ENCODE measurements at places on chromosomes 2 and 18.

DNA sequence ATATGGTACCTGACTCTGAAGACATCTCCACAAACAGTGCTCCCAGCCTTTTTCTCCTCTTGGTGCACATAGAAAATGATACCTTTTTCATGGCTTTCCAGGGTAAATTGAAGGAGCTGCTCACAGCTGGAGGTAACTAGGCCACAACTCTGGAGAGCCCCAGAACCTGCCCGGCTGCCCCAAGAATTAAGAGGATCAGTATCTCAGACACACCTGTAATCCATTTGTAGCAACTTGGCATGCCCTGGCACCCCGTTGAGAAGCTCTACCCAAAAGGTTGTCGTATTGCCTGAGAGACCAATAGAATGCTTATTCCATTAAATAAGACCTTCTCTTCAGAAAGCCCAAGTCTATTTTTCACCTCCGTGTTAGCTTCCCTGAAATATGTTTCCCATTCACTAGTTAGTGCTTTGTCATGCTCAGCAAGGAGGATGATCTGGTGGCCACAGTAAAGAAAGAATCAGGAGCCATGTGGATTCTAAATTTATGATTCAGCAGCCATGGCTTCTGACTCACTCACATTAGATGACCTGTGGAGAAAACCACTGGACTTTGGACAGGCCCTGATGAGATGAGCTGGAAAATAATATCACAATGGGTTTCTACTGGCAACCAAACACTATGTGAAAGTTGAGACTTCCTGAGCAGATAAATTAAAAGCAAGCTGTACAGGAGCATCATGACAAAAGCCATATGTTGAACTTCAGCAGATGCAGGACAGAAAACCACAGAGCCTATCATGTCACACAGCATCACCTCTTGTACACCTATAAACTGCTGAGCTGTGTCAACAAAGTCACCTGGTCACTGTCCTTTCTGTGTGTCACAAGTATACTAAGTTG, 253.3 kb upstream of the OSR1 start:
- DNase-seq, result no peak

- DNase-seq, result no peak
Measured at GRCh38 chr2:232485348-232485756, 2.3 kb downstream of the ECEL1 start.

DNA sequence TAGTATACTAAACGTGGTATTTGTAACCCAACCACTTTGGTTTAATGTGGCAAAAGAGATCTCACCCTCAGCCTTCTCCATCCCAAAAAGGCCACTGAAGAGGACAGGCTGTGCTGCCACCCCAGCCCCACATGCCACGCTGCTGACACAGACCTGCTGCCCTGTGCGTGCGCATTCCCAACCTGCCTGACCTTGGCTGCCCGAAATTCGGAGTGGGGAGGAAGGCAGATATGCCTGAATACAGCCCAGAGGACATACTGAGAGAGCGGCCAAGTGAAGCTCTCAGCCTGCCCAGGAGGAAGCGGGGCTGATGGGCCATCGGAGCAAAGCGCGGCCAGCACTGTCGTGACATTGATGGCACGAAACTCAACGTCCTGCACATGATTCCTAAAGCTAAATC, 70.0 kb downstream of the HDAC4 start:
- DNase-seq, result no peak

DNA sequence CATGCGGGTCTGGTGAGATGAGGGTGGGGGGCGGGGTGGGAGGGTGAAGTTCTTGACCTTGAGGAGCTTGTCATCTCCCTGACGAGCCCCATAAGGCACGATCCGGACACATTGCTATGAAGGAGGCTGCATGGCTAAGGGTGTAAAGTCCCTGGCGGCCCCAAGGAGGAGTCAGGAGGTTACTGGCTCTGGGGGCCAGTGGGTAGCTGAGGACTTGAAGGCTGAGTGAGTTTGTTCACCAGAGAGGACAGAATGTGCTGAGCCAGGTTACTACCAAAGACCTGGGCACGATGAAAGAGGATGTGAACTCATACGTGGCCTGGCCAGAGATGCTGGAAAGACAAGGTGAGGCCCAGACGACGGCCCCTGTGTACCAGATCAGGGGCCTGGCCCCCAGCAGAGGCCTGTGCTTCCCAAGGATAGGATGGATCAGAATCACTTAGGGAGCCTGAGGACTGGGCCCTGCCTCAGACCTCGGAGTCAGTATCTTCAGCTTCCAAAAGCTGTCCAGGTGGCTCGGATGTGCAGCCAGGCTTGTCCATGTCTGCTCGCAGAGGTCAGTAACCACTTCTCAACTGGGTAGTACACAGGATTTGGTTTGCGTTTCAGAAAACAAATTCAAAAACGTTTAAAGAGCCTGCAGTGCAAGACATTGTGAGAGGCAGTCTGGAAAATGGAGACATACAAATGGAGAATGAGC, 110.9 kb downstream of the RNF144A start:
- no peak for DNase-seq

DNA sequence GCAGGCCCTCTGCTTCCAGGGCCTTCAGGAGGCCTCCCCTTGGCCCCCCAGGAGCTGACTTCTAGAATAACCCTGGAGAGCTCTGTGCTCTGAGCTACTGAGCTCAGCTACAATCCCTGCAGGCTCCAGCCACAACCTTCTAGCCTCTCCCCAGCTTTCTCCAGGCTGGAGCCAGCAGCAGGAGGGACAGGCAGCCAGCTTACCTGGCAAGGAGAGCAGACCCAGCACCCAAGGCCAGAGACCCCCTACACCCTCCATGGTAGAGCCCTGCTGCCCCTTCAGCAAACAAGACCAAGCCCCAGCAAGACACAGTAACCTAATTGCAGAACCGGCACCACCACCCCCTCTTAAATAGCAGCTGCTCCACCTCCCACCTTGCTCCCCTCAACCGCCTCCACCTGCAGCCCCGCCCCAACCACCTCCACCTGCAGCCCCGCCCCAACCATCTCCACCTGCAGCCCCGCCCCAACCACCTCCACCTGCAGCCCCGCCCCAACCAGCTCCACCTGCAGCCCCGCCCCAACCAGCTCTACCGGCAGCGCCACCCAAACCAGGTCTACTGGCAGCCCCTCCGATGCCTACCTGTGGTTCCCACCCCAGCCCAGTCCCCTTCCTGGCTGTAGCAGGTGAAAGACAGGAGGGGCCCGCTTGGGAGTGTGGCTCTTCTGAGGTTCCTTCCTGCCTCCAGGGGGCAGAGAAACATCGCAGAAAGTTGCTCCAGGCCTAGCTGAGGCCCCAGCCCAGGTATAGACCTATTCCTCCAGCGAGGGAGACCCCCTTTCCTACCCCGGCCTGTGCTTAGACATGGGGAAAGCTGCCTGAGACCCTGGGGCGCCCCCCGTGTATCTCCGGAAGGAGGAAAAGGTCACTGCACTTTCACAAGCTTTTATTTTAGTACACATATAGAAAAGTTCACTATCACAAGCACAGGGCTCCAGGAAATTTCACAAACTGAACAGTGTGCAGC, at the start of gene ASTL:
TSS of gene ASTL (minus strand) at position 324 of the 967 bp plus-strand sequence. CDS start at position 258, 66 bp downstream.
- peak; percentile 46 for DNase-seq

DNA sequence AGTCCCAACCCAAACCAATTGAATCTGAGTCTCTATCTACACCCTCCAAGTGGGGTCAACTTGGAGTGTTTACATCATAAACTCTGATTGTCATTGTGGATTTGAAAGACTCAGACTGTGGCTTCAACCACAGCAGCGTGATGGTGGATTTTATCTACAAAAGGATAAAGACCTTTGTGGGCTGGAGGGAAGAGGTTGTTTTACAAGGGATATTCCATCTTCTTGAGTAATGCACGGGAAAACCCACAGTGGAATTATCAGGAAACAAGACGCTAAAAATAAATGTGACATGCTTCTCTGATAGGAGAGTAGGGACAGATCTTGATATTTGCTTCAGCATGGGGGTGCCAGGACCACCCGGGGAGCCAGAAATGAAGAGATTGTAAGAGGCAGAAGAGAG, 93.5 kb downstream of the LPIN1 start:
- DNase-seq, result no peak

DNA sequence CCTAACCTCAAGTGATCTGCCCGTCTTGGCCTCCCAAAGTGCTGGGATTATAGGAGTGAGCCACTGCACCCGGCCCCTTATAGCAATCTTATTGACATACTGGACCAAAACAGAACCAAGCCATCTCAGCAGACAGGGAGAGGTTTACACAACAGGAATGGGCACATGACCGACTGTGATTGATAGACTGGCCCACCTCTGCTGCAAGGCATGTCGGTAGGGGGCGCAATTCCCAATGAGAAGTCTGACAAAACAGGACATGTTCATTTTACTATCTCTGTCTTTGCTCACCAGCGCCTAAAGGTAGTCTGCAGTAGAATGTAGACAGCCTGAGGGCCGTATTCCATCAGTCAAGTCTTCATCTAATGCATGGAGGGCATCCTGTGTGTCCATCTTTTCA, 2.0 kb downstream of the LYPD6B start:
- no peak for DNase-seq

GRCh38 chr2:207472343-207473048, 57.3 kb upstream of the CREB1 start:
- DNase-seq, result no peak

DNA sequence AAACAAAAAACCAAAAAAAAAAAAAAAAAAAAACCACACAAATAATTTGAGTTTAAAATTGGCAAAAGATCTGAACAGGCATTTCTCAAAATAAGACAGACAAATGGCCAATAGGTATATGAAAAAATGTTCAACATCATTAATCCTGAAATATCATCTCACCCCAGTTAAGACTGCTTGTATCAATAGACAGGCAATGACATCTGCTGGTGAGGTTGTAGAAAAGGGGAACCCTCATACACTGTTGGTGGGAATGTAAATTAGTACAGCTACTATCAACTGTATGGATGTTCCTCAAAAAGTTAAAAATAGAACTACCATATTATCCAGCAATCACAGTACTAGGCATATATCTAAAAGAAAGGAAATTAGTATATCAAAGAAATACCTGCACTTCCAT, 523.1 kb downstream of the XIRP2 start:
- DNase-seq, result no peak

DNA sequence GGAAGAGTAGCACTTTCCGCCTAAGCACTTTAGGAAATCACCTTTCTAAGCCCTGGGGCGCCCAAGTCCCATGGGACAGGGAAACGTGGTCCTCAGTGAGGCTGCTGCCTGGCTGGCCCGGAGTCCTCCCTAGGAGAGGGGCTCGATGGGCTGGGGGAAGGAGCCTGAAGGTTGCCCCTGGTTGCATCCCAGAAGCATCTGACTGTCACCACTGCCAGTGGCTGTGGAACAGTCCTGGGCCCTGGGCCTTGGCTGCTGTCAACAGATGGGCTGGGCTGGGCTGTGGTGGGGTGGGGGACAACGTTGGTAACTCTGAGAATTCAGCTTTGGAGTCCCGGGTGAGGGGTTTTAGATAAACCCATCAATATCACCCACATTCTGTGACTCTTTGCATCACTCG, 22.5 kb downstream of the ASB1 start:
- DNase-seq, result no peak

DNA sequence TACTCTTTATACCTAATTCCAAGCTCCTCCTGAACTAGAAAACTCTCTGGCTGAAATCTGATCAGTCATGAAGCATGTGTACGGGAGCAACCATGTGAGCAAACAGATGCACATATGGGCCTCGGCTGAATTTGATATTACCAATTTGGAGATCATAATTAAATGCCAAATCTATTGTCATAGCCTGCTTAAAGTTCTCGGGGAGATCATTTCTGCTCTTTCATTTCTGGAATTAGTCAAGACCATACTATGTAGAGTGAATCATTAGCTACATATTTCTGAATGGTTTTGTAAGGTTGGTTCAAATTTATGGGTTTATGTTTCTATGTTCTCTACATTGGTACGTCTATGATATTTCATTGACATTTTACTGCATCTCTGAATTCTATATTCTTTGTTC, 205.5 kb downstream of the UBE2E3 start:
- DNase-seq, result peak; percentile 11

- DNase-seq, result no peak
Measured at GRCh38 chr2:68093634-68094033, 30.8 kb upstream of the C1D start.

DNA sequence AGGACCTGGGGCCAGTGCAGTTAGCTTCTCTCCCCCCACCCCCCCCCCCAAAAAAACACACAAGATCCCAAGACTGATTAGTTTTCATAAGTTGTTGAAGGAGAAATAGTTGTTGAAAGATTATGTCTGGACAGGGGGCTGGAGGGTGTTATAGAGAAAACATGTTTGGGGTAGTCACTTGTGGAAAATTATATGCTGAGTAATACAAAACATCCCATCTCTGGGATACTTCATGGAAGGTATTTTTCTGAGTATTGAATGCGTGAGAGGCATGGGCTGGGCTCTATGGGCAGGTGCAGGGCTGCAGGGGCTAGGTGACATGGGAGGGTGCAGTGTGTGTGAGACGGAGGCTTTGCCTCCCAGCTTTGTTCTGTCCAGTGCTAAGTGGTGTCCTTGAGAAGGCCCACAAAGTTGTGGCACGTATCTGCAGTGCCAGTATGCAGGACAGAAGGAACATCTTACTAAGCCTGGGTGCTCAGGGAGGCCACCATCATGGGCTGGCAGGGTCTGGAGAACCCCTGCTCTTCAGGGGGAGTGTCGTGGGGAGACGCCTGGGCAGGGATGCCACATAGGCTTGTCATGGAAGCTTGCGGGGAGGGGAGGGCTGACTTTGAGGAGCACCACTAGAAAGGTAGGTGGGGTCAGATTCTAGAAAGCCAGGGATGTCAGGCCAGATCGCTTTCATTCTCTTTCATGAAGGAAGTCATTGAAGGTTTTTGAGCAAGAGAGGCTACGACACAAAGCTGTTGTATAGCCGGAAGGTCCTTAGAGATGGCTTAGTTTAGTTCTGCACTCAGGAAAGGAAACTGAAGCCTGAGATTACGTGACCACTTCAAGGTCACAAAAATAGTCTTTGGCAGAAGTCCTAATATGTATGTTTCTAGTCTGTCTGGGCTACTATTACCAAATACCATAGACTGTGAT, 232.0 kb downstream of the LDLRAD4 start:
- no peak for DNase-seq

GRCh38 chr2:160075171-160075570, 12.8 kb upstream of the PLA2R1 start:
- DNase-seq, result no peak

- no peak for DNase-seq
Measured at GRCh38 chr2:229330952-229331351, 59.9 kb upstream of the PID1 start.

DNA sequence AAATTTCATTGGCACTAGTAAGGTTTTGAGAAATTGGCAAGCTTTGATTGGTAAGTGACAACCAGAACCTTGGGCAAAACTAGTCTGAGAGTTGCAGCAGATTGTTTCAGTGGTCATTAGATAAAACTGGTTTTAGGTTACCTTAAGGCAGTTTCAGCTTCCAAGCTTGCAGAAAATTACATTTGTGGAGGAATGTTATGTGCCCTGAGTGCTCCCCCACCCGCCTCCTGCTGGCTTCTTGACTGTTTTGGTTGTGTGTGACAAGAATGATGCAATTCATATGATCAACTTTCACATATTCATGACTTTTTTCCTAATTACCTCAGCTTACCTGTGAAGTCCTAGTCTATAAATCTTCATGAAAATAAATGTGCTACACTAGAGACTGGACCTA, 599.5 kb upstream of the ZNF804A start:
- DNase-seq, result no peak

- no peak for DNase-seq
Measured at GRCh38 chr2:121881950-121882349, 126.5 kb downstream of the TSN start.

Data from NCI-H1694 (cell line).